Osteoblast (primary cell): ENCODE measurements at places on chromosomes 5 and 9. TPM values are rescaled to one million over a fixed set of nuclear protein-coding genes. Genes with fewer than 3 reads are reported as not detected.

DNA sequence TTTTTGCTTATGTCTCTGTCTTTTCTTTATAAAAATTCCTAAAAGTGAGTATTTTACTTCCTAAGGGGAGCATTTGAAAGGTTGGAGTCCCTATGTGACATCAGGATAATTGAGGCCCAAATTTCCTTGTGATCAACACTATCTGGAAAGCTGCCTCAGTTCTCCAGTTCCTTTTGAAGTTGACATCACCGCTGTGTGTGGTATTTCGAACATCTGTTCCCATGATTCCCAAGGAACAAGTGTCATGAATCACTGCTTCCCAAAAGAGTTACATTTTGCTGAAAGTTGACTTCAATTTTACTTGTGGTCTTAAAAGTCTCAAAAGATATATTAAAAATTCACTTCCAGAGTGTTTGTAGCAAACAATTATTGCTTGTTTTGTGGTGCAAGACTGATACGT is 452.1 kb upstream of the RGMB start:
- H3K27me3 ChIP-seq: no peaks in the 10 kb centered on the region
- H3K4me3 ChIP-seq: no peak overlapping the region
- no peaks in the 10 kb centered on the region for H3K4me1 ChIP-seq

- no peak overlapping the region for H3K4me3 ChIP-seq
- H3K27me3 ChIP-seq: no peaks in the 10 kb centered on the region
These were observed 171.4 kb upstream of the SGCD start for GRCh38 chr5:156155598-156155997.

DNA sequence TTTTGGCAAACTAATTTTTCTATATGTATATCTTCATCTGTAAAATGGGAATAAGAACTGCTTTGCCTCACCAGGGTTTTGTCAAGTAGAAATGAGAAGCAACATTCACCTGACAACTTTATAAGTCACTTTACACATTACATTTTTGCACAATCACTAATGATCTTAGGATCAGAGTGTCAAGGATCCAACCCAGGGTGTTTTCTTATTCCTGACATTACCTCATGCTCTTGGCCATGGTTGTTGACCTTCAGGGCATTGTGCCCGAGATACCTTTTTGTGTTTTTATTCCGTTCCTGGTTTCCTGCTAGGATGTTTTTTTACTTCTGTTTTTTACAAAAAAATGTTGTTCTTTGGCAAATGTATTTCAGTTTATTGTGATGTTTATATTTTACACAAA is 22.2 kb upstream of the RASA1 start:
- no peak for DNase-seq
- H3K4me1 ChIP-seq: peaks cover 5% of the 10 kb centered on the region
- no peaks in the 10 kb centered on the region for H3K36me3 ChIP-seq

DNA sequence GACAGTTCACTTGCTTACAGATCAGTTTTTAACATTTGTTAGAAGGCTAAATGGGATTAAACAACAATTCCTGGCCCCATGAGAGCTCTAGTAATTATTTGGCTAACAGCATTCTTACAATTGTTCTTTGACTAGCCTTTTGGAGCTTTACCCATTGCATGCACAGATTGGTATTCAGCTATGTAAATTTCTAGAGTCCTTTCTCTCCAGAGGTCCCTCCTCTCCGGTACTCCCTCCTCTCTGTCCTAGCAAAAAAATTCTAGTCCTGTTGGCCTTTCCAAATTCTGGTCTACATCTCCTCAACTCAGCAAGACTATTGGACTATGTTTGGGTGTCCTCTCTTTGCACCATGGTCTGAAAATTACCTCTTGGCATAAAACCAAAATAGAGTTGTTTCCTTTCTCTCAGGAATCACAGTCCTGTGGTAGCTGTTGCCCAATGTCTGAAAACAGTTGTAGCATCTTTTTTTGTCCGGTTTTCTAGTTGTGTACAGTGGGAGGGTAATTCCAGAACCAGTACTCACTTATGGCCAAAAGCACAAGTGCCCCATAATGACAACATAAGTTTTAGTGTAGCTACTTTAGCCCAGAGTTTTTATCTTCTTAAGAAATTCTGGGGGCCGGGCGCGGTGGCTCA is 18.1 kb downstream of the SAR1B start:
- no peak for DNase-seq
- H3K27me3 ChIP-seq: no peaks in the 10 kb centered on the region
- no peaks in the 10 kb centered on the region for H3K4me1 ChIP-seq

GRCh38 chr9:21802418-21803000 is at the start of gene MTAP:
MTAP (plus strand) TSS chr9:21802636; CDS start chr9:21802749, 113 bp downstream.
- peaks cover 3% of the 10 kb centered on the region for H3K36me3 ChIP-seq
- peak within 1 kb of the TSS; percentile 89 for H3K4me3 ChIP-seq
- peak within 1 kb of the TSS; percentile 88 for H3K27ac ChIP-seq
- H3K27me3 ChIP-seq: no peaks in the 10 kb centered on the region
- peaks cover 23% of the 10 kb centered on the region for H3K4me1 ChIP-seq
- peak; percentile 94 for DNase-seq

PDZD2 gene
- 0.29 and 0.36 TPM in 2 replicates for total RNA-seq

GDNF gene
- total RNA-seq: 5.0 and 6.2 TPM in 2 replicates
